ENCODE measurements at places on chromosomes 3 and 15. TPM values are rescaled to one million over a fixed set of nuclear protein-coding genes. Genes with fewer than 3 reads are reported as not detected.

ABHD10 gene
- total RNA-seq, result 51.6 TPM

ZFYVE19 gene
- total RNA-seq, result 26.6 TPM

VWA5B2 gene
- total RNA-seq, result 0.99 TPM

CNTN6 gene
- 4.6 TPM for total RNA-seq

CCR4 gene
- total RNA-seq, result 0.29 TPM

H1-8 gene
- total RNA-seq, result not detected

TMEM212 gene
- total RNA-seq, result not detected

RPL22L1 gene
- 22.9 TPM for total RNA-seq

RBPMS2 gene
- 1.4 TPM for total RNA-seq

PAQR9 gene
- 0.12 TPM for total RNA-seq

All from metanephros (tissue), 2 donors.